Amniotic stem cell (primary cell): ENCODE measurements at places on chromosomes 3 and 15.

GRCh38 chr3:67384760-67385397 lies 269.5 kb downstream of the SUCLG2 start:
- no peak for DNase-seq

DNA sequence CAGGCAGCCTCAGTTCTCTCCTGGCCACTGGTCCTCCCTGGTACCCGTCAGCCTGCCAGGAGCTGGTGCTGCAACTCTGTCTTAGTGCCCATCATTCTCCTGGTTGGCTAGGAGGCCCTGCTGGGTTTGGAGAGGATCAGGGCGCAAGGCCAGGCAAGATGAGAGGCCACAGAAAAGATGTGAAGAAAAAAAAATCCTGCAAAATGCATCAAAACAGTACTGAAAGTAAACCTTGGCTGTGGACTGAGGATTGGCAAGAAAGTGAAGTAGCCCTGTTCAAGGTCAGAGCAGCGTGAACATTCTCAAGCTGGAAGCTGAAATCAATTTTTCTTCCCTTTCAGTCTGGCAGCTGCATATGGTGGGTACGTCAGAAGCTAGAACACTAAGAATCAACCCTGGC lies 74.2 kb downstream of the GTF2E1 start:
- no peak for DNase-seq

DNA sequence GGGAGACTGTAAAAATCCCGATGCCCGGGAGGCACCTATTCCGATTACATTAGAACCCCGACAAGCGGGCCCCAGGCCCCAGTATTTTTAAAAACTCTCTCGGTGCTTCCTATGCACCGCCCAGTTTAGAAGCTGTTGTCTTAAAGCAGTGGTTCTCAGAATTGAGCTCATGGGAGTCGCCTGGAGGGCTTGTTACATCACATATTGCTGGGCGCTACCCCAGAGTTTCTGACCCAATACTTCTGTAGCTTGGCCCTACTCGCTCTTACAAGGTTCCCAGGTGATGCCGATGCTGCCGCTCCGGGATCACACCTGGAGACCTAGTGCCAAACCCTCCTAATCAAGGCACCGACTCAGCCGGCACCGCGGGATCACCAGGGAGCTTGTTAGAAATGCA lies 35.2 kb downstream of the CPN2 start:
- DNase-seq, result no peak

GRCh38 chr3:114510201-114510600 lies 216.4 kb downstream of the TIGIT start:
- DNase-seq, result no peak

GRCh38 chr3:23704298-23704697 lies 101.5 kb upstream of the UBE2E1 start:
- DNase-seq, result no peak

DNA sequence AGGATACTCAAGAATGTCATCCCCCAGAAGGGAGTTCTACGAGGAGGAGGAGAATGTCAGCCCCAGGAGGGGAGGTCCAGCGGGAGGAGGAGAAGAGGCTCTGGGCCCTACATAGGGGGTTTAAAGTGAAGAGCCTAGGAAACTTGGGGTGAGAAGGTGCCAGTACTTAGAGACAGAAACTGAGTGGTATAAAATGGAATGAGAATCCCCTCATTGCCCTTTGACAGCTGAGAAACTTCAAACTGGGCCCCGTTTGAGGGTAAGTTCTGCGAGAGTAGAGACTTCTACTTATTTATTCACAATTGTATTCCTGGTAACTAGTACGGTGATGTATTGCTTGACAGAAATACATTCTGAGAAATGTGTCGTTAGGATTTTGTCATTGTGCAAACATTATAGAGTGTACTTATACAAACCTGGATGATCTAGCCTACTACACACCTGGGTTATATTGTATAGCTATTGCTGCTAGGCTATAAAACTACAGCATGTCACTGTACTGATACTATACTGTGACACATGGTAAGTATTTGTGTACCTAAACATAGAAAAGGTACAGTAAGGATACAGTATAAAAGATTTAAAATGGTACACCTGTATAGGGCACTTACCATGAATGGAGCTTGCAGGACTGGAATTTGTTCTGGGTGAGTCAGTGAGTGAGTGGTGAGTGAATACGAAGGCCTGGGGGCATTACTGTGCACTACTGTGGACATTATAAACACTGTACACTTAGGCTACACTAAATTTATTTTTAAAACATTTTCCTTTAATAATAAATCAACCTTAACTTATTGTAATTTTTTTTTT lies 62.0 kb downstream of the TSC22D2 start:
- DNase-seq, result peak; percentile 9

GRCh38 chr3:12399226-12399625 lies 85.1 kb upstream of the TSEN2 start:
- no peak for DNase-seq

DNA sequence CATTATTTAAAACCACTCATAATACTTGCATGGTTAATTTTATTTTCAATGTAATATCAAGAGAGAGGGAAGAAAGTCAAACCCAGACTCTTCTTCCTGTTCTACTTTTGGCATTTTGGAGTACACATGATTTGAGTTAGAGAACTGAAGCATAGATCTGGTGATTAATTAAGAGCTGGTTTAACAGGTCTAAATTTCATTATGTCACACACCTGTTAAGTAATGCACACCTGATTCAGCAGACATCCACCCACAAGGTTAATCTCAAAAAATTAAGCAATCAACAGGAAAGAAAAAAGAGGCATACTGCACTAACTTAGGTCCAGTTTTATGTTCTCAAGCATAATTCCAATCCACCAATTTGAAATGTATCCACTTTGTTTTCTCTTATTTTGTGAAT lies 101.1 kb upstream of the ICE2 start:
- DNase-seq, result no peak

DNA sequence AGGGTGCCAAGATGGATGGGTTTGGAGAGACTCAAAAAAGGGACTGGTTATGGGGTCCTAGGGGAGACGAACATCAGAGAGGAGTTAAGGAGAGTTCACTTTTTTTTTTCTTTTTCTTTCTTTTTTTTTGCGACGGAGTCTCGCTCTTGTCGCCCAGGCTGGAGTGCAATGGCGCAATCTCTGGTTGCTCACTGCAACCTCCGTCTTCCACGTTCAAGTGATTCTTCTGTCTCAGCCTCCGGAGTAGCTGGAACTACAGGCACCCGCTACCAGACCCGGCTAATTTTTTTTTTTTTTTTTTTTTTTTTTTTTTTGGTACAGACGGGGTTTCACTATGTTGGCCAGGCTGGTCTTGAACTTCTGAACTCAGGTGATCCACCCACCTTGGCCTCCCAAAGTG lies 1.2 kb downstream of the SPINT1 start:
- no peak for DNase-seq

DNA sequence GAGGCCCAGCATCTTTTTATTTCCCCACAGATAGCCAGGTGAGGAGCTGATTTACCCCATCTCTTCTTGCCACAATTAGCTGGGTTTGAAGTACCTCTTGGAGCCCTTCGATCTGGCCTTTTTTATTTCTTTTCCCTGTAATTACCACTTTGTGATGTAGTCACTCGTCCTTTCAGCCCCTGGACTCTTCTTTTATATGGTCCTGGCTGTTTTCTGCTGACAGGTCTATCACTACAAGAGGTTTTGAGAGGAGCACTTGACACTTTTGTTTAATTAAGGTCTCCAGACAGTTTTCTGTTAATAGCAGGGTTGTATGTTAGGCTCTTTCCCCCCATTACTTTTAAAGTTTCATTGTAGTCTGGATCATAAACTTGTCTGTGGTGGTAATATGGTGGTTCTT lies 11.8 kb downstream of the ATXN7 start:
- no peak for DNase-seq

DNA sequence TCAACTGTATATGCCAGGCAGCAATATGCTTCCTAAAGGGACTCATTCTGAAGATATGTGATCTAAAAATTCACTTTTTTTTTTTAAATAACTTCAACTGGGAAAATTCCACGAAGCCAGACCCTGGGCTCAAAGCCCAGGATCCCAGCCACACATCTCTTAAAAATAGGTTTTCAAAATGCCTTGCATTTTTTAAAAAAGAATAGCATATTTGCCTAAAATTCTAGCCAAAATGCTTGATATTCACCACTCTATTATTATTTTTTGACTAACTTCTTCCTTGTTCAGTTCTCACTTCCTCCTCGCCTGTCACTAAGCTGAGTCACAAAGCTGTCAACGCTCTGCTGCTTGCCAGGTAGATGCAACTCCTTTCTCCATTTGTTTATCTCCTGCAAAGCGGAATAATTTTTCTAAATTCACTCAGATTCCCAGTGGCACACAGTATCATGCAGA lies 28.0 kb upstream of the VGLL4 start:
- DNase-seq, result no peak

DNA sequence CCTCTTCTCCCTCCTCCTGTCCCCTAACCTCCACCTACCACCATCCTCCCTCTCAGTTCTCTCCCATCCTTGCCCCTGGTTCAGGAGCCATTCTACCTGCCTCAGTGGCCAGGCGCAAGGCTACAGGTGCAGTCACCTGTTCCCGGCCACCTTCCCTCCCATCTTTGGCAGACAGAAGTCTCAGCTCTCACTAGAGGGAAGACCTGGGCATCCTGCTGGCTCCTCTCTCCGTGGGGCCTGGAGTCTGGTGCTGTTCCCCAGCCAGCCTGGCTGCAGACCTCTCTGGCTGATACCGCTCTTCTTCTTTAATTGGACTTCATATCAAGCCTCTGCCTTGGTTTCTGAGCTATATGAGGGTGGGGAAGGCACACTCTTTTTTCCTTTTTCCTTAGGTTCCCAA lies 53.0 kb upstream of the SLC6A1 start:
- DNase-seq, result no peak

DNA sequence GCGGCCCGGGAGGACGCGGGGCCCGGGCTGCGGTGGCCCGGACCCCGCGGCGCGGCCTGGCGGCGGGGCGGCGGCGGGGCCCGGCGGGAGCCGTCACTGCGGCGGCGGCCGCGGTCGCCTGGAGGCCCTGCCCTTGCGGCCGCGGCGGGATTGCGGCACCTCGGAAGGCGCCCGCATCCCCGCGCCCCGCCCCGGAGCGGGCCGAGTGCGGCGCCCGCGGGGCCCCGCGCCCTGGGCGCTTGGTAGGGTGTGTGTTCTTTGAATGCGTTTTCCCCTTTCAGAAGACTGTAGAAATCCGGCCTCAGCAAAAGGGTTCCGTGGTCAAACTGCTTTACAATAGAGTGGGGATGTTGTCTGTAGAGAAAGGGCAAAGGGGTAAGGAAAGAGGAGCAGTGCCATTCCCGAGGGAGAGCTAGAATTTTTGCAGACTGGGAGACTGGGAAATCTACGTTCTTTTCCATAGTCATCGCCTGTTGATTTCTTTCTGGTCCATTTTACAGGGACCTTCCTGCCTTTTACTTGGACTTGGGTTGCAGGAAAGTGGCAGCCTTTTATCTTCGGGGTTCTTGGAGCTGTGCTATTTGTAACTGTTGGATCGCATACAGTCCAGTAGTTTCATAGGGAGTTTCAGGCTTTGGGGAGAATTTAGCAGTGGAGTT lies 630 bp downstream of the SNRK start:
- no peak for DNase-seq

- no peak for DNase-seq
Observed at GRCh38 chr3:119352034-119352609, 57.9 kb downstream of the ARHGAP31 start.

DNA sequence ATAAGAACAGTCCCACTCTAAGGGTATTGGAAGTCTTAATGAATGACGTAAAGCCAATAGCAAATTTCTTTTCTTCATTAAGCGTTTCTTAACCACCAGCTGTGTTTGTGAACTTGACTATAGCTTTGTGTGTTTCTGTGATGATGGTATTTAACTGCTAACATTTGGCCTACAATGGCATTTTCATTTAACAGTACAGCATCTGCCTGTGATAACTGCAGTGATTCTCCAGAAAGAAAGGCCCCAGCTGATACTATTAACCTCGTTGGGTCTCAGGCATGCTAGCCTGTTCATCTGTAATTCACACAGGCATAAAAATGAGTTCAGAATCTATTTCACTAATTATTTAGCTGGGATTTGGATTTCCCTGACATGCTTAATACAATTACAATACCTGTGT lies 121.9 kb downstream of the NECTIN3 start:
- no peak for DNase-seq

- DNase-seq, result no peak
Observed at GRCh38 chr15:41945221-41945620, 27.1 kb downstream of the EHD4 start.

GRCh38 chr3:9137676-9138075 lies 111.8 kb downstream of the SRGAP3 start:
- DNase-seq, result no peak

DNA sequence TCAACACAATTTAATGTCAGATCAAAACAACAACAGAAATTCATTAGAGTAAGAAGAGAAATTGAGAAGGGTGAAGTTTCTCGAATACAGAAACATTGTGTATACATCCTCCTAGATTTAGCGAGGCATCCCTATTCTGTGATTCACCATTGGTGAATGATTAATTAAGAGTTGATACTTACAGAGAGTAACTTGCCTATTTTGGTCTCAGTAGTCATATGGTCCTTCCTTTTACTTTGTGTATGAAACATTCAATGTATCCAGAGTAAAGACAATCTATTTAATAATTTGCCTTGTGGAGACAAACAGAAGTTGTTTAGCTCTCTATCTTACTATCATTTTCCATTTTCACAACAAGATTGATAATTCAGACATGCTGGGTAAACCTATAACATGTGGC lies 432.0 kb downstream of the ZPLD1 start:
- DNase-seq, result no peak

GRCh38 chr15:58561321-58561720 lies 129.5 kb downstream of the LIPC start:
- DNase-seq, result no peak

- DNase-seq, result no peak
Observed at GRCh38 chr3:194623449-194624290, 9.5 kb downstream of the TMEM44 start.

- DNase-seq, result no peak
Observed at GRCh38 chr3:128967748-128968355, 26.0 kb downstream of the CFAP92 start.

- DNase-seq, result no peak
Observed at GRCh38 chr3:165197481-165197800, 1.3 kb upstream of the SLITRK3 start.

DNA sequence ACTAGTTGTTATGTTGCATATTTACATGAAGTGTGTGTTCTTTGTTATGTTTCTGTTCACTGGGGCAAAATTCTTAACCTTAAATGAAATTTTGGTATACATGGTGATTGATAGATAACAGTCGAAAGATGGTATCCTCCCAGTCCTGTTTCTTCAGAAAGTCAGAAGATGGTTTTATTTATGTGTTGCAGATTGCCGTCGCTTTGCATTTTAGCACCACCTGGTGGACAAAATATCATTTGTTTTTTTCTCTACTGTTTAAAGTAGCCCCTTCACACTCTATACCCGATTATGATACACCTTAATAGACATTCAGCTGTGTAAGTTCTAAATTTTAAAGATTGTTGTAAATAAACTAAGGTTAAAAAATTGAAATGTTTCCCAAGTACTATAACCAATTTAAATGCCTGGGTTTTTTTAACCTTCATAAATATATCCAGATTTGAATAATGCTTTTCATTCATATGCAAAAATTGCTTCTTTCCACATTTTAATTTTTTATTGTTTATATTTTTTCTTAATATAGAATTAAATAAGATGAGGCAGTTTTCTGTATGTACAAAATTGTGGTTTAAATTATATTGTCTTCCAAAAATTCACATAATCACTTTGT lies 152.2 kb downstream of the ALCAM start:
- peak; percentile 35 for DNase-seq

- DNase-seq, result peak; percentile 78
Observed at GRCh38 chr3:158718490-158719170, 13.6 kb downstream of the RARRES1 start.

- DNase-seq, result no peak
Observed at GRCh38 chr3:79310016-79310415, 457.8 kb downstream of the ROBO1 start.

GRCh38 chr15:90231028-90232017 lies 2.4 kb downstream of the CIB1 start:
- no peak for DNase-seq
